ENCODE measurements at places on chromosomes 6 and 20.
A peak's percentile ranks its signal among the peaks of the same experiment; 100 is the strongest.

DNA sequence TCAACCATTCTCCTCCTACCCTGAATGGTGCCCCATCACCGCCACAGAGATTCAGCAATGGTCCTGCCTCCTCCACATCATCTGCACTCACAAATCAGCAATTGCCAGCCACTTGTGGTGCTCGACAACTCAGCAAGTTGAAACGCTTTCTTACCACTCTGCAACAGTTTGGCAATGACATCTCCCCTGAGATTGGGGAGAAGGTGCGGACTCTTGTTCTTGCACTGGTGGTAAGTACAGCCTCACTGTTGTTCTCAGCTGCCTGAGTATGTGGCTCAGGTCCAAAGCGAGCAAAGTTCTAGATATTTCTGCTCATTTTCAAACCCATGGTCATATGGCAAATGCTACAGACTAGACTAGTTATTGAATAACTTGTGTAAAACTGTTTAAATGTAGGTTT is 51.0 kb upstream of the C20orf144 start:
- H3K27ac ChIP-seq = no peak overlapping the region
- H3K4me1 ChIP-seq = peaks cover 7% of the 10 kb centered on the region
- DNase-seq = no peak
- H3K27me3 ChIP-seq = no peaks in the 10 kb centered on the region
- H3K36me3 ChIP-seq = peaks cover 63% of the 10 kb centered on the region

DNA sequence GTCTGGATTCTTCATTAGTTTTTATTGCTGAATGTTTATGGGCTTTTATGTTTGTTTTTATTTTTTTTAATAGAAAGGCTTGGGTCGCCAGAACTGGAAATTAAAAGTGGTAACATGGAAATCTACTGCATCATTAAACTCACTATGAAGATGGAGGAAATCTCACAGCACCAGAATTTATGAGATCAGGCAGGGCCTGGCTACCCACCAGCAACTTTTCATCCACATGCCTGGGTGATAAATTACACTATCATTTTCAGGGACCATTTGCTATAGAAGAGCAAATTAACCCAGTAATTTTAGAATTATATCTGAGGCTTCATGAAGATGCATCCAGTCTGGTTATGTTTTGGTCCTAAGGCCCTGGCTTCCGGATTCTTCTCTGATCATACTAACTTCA is 57.8 kb upstream of the PLCB4 start:
- H3K4me3 ChIP-seq = no peak overlapping the region
- no peaks in the 10 kb centered on the region for H3K4me1 ChIP-seq
- DNase-seq = no peak
- no peak overlapping the region for H3K27ac ChIP-seq
- no peaks in the 10 kb centered on the region for H3K27me3 ChIP-seq

GRCh38 chr6:44514576-44515193 is 127.2 kb downstream of the CDC5L start:
- no peaks in the 10 kb centered on the region for H3K36me3 ChIP-seq
- H3K4me1 ChIP-seq = no peaks in the 10 kb centered on the region

DNA sequence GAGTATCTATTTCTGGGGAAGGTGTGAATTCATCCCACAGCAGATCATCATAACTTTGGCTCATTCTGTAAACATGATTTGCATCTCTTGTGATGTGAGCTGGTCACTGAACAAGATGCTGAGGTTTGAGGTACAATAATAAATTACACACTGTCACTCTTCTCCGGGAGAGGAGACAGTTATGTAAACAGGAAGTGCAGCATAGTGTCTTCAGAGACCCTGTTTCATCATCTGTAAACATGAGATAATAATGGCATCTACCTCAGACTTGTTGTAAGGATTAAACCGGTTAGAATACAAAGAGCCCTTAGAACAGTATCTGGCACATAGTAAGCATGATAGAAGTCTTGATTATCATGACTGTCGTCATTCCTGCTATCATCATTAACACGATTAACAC is 125.2 kb downstream of the TBC1D7 start:
- H3K27me3 ChIP-seq = no peaks in the 10 kb centered on the region
- H3K27ac ChIP-seq = no peak overlapping the region
- no peak overlapping the region for H3K4me3 ChIP-seq
- no peaks in the 10 kb centered on the region for H3K36me3 ChIP-seq
- DNase-seq = no peak

DNA sequence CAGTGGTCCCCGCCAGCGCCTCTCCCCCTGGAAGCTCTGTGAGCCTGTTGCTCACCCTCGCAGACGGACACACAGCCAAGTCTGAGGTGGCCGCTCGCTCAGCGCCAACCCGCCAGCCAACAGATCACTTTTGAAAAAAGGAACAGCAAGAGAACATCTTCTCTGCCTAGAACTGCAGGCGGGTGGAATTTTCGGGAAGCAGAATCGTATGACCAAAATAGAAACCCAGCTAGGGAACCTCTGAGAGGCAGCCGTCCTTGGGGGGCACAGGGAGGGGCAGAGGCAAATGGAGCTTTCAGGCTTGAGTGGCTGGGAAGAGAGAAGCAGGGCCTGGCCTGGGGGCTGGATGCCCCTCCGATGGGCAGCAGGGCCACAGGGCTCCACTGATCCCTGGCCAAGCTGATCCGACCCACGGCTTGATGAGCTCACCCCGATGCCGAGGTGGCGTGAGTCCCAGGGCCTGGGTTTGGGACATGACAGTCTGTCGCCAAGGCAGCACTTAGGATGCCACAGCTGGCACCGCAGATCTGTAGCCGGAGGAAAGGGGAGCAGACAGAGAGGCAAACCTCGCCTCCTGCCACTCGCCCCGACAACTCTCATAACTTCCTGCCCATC is 9.8 kb downstream of the NFATC2 start:
- H3K27me3 ChIP-seq = no peaks in the 10 kb centered on the region
- peak overlapping the region; percentile 100 for H3K27ac ChIP-seq
- H3K4me3 ChIP-seq = peak overlapping the region; percentile 84
- H3K36me3 ChIP-seq = peaks cover 74% of the 10 kb centered on the region

- H3K4me1 ChIP-seq = no peaks in the 10 kb centered on the region
- no peaks in the 10 kb centered on the region for H3K36me3 ChIP-seq
- no peak overlapping the region for H3K4me3 ChIP-seq
- H3K27me3 ChIP-seq = peaks cover 3% of the 10 kb centered on the region
- no peak overlapping the region for H3K27ac ChIP-seq
- no peak for DNase-seq
These were observed 38.5 kb upstream of the VSX1 start for GRCh38 chr20:25120457-25120856.

DNA sequence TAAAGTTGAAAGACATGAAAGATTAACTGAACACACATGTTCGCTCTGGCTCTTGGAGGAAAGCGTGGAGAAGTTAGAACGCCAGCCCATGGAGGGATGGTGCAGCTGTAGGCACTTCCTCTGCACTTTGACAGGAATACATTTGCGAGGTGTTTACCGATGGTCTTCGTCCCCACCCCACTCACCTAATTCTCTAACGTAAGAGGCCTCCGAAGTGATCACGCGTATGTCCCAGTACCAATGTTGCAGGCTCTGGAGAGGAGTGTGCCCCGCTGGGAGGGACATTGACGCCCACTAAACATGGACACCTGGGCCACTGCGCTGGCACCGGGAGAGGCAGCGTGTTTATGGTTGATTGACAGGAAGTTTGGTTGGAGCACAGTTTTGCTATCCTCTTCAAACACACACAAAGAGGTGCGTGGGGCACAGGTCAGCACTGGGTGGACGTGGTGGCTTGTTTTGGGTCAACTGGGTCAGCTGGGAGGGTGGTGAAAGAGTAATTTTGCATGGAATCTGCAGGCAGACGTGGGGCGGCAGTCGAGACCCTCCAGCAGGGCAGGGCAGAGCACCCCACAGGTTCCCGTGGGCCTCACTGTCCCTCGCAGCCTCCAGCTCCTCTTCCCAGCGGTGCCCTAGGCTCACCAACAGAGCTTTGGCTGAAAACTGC is 110.1 kb downstream of the DLL1 start:
- no peak overlapping the region for H3K4me3 ChIP-seq
- no peaks in the 10 kb centered on the region for H3K36me3 ChIP-seq
- H3K27ac ChIP-seq = no peak overlapping the region
- peaks cover 3% of the 10 kb centered on the region for H3K4me1 ChIP-seq
- DNase-seq = no peak
- H3K27me3 ChIP-seq = peaks cover 7% of the 10 kb centered on the region

DNA sequence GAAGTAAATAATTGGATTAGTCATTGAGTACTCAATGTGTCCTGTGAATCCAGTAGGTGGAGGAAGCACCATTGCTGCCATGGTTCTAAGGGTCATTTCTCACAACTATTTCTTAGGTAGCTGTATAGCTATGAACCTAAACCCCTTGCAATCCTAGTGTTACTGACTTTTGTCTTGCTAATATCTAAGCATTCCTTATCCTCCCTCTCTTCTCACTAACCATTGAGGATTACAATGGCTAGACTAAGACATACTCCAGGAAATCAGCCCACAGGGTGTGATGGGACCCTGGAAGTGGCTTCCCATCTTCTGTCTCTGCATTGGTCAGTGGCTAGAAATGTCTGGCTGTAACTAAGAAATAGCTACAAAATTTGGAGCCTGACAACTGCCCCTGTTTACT is 27.3 kb upstream of the FOXA2 start:
- H3K36me3 ChIP-seq = no peaks in the 10 kb centered on the region
- H3K4me1 ChIP-seq = no peaks in the 10 kb centered on the region
- H3K27me3 ChIP-seq = peaks cover 3% of the 10 kb centered on the region
- DNase-seq = no peak
- no peak overlapping the region for H3K27ac ChIP-seq

- no peaks in the 10 kb centered on the region for H3K36me3 ChIP-seq
- no peaks in the 10 kb centered on the region for H3K27me3 ChIP-seq
- H3K4me3 ChIP-seq = no peak overlapping the region
- no peak overlapping the region for H3K27ac ChIP-seq
- peaks cover 3% of the 10 kb centered on the region for H3K4me1 ChIP-seq
- DNase-seq = no peak
These were observed 70.5 kb upstream of the FYN start for GRCh38 chr6:111943726-111944125.

DNA sequence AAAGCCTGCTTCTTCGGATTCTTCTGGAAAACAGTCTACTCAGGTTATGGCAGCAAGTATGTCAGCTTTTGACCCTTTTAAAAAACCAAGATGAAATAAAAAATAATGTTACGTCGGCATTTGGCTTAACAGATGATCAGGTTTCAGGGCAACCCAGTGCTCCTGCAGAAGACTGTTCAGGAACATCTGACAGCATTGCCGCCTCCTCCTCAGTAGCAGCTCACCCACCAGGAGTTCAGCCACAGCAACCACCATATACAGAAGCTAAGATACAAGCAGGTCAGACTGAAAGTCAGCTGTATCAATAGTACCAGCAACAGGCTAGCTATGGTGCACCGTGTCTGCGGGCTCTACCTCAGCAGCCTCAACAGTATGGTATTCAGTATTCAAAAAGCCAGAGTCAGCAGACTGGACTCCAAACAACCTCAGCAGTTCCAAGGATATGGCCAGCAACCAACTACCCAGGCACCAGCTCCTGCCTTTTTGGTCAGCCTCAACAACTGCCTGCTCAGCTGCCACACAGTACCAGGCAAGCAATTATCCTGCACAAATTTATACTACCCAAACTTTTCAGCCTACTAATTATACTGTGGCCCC is 51.9 kb downstream of the BTBD9 start:
- H3K27me3 ChIP-seq = no peaks in the 10 kb centered on the region
- DNase-seq = no peak
- H3K4me3 ChIP-seq = no peak overlapping the region
- H3K36me3 ChIP-seq = peaks cover 37% of the 10 kb centered on the region
- peaks cover 11% of the 10 kb centered on the region for H3K4me1 ChIP-seq

DNA sequence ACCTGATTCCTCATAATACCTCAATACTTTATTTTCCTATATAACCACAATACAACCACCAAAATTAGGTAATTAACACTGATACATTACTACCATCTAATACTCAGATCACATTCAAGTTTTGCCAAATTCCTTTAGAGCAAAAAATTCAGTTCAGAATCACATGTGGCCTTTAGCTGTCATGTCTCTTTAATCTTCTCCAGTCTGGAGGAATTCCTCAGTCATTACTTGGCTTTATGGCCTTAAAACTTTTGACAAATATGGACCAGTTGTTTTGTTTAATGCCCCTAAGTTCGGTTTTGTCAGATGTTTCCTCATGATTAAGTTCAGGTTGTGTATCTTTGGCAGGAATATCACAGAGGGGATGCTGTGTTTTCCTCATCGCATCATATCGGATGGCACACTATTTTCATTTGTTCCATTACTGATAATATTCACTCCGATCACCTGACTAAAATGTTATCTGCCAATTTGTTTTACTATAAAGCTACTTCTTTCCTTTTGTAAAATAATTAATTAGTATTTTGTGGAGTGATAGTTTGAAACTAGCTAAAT is 51.2 kb upstream of the AKIRIN2 start:
- no peaks in the 10 kb centered on the region for H3K36me3 ChIP-seq
- H3K4me1 ChIP-seq = peaks cover 17% of the 10 kb centered on the region

DNA sequence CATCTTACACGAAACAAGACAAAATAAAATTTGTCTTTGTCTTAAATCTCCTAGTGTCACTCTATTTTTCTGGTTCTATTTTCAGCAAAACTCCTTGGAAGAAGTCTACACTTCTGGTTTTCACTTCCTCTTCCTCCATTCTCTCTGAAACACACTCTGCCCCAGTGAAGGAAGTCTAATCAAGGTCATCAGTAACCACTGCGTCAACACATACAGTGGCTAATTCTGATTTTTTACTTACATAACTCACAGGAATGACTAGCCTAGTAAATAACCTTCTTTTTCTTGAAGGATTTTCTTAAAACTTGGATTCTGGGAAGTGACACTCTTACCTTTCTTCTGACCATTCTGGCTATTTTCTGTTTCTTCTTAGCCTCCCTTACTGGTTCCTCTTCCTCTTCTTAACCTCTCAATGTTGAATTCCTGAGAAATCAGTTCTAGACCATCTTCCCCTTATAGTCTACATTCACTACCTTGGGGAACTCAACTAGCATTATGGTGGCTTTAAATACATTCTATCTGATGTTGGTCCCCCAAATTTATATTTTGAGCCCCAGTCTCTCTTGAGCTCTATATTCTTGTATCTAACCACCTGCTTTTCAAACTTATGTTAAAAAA is 37.5 kb downstream of the AIG1 start:
- no peak overlapping the region for H3K4me3 ChIP-seq
- no peak overlapping the region for H3K27ac ChIP-seq
- H3K27me3 ChIP-seq = no peaks in the 10 kb centered on the region
- H3K4me1 ChIP-seq = peaks cover 10% of the 10 kb centered on the region
- no peaks in the 10 kb centered on the region for H3K36me3 ChIP-seq

DNA sequence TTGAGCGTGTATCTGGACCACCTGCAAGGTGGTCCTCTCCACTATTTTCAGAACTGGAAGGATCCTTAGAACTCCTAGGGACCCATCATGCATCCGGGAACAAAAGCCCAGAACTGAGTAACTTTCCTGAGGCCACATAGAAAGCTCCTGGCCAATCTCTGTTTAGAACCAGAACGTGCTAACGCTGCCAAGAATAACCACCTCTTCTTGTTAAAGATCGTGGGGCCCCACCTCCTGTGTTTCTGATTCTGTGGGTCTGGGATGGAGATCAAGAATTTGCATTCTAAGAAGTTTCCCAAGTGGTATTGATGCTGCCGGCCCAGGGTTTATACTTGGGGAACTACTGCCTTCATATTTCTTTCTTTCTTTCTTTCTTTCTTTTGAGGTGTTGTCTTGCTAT is 13.3 kb downstream of the CD40 start:
- peaks cover 2% of the 10 kb centered on the region for H3K4me1 ChIP-seq
- no peak overlapping the region for H3K27ac ChIP-seq
- DNase-seq = no peak

Data from activated T-cell treated with anti-CD3 and anti-CD28 coated beads, Interleukin-2, amount 50 U/mL, for 24 hours (primary cell).